M059J (cell line): ENCODE measurements at places on chromosomes 13 and 19. TPM values are rescaled to one million over a fixed set of nuclear protein-coding genes. Genes with fewer than 3 reads are reported as not detected.

GRCh38 chr13:33182729-33183128 is 102.8 kb downstream of the STARD13 start:
- DNase-seq = no peak

- DNase-seq = no peak
Observed at GRCh38 chr13:40874138-40874779, 84.8 kb downstream of the SLC25A15 start.

DNA sequence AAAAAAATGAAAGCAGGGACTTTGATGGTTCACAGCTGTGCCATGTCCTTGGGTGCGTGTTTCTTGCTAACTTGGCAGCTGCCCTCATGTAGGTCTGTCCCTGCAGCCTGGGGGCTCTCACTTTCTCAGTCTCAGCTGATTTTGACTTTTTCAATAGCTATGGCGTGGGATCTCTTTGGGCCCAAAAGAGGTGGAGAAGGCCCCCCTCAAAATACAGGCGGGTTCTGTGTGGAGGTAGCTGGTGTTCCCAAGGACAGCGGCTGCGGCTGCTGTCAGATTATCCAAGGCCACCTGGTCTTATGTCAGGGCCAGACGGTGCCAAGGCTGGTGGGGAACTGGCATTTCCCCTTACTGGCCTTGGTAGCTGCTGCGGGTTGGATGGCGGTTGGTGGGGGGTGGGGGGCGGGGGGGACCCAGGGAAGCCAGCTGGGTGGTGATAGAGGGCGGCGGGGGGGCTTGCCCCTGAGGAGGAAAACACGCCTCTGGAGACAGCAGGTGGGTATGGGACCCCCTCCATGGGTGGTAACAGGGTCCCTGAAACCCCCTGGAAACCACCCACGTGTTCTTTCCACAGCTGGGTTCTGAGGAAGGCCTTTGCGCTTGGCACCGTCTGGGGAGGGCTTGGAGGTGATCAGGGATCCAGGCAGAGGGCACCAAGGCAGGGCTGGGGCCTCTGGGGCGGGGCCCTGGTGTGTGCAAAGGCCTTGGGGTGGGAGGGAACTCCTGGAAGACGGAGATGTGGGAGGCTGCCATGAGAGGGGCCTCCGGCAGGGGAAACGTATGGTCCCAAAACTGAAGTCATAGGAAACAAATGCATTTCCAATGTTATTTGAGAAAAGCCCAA is 4.1 kb downstream of the TIMM13 start:
- no peak for DNase-seq

ZNF420 gene
- total RNA-seq = 3.3 and 9.6 TPM in 2 replicates

DNA sequence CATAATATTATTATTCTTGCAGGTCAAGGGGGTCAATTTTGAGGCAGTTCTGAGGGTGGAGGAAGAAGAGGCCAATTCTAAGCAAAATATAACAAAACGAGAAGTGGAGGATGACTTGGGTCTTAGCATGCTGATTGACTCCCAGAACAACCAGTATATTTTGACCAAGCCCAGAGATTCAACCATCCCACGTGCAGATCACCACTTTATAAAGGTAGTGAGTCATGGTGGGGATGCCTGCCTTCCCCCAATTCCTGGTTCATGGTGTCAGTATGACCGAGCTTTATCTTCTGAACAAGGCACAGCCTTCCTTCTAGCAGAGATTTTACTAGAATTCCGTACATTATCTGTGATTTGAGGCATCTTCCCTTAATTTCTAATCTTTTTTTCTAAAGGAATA is 9.4 kb upstream of the DCUN1D2 start:
- peak; percentile 10 for DNase-seq

DNA sequence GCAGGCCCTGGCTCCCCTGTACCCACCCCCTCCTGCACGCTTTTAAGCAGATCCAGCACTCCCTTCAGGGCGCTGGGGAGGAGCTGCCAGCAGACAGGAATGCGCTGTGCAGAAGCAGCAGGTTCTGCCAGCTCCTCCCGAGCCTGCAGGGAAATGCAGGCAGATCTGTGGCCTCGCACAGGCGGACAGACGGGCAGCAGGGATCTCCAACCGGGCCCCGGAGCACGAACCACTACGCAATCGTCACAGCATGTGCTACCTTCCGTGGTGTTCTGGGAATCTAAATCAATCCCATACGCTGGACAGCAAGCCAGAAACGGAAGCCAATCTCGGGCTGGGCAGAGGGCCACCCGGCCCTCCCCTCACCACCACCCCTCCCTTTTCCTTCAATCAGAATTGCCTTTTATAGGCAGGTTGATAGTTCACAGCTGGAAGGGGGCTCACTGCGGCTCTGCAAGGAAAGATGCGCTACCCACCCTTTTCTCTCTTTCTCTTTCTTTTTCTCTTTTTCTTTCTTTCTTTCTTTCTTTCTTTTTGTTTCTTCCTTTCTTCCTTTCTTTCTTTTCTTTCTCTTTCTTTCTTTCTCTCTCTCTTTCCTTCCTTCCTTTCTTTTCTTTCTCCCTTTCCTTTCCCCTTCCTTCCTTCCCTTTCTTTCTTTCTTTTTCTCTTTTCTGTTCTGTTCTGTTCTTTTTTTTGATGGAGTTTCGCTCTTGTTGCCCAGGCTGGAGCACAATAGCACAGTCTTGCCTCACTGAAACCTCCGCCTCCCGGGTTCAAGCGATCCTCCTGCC is 99.9 kb downstream of the GNG7 start:
- DNase-seq = peak; percentile 89

DNA sequence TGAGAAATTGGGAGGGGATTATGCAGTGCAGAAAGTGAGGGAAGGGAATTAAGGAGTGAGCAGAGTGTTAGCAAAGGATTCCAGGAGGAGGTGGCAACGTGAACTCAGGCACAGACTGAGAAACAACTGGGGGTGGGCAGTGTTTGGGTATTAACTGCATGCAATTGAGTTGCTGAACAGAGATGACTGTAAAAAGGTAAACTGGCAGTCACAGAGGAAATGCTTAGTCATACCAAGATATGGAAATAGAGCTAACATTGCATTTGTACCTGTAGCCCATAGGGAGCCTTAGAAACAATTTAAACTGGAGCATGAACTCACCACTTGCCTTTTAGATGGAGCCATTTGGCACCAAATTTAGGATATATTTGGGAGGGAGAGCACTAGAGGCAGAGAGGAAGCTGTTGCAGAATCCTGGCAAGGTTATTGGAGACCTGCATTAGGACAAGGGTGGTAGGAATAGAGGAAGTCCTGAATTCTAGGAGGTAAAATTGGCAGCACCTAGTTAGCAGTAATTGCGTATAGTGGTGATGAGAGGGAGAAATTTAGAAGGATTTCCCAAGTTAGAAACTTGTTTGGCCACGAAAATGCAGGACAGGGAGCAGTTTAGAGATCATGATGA is 100.6 kb upstream of the FRY start:
- peak; percentile 55 for DNase-seq

DNA sequence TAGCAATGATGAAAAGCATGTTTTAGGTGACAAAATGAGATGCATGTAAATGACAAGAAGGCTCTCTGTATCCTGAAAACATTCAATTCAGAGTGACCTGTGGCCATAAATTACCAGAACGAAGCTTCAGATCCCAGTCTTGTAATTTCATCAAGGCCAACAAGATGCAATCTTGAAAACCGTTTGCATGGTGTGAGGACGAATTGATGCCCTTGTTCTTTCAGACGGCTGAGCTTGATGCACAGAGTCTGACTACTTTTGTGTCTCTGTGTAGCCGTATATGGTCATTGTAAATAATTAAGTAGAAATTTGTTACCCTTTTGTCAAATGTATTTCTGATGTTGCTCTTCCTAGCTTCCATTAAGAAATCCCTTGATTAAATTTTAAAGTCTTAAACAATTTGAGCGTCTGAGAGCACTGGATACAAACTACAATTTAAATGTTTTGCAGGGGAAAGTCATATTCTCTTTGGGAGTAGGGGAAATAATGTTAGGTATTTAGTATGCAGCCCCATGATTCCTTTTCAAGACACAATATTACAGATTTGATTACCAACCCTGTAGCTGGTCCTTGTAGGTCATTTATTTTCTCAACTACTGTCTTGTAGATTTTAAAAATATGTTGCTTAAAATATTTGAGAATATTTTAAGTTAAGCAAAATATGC is 125.8 kb upstream of the PCDH9 start:
- no peak for DNase-seq

GRCh38 chr19:40872209-40872608 is 9.8 kb downstream of the CYP2A7 start:
- DNase-seq = no peak

- DNase-seq = no peak
Observed at GRCh38 chr19:1979642-1980041, 35.9 kb downstream of the BTBD2 start.

GRCh38 chr13:73556902-73557301 is 498.1 kb downstream of the KLF5 start:
- peak; percentile 9 for DNase-seq

- DNase-seq = peak; percentile 72
Observed at GRCh38 chr19:32397671-32398101, 7.9 kb upstream of the DPY19L3 start.
